NCI-H2081 treated with DMSO at 0.1 percent for 48 hours (cell line): ENCODE measurements at places on chromosomes 13 and 19.
A peak's percentile ranks its signal among the peaks of the same experiment; 100 is the strongest.

DNA sequence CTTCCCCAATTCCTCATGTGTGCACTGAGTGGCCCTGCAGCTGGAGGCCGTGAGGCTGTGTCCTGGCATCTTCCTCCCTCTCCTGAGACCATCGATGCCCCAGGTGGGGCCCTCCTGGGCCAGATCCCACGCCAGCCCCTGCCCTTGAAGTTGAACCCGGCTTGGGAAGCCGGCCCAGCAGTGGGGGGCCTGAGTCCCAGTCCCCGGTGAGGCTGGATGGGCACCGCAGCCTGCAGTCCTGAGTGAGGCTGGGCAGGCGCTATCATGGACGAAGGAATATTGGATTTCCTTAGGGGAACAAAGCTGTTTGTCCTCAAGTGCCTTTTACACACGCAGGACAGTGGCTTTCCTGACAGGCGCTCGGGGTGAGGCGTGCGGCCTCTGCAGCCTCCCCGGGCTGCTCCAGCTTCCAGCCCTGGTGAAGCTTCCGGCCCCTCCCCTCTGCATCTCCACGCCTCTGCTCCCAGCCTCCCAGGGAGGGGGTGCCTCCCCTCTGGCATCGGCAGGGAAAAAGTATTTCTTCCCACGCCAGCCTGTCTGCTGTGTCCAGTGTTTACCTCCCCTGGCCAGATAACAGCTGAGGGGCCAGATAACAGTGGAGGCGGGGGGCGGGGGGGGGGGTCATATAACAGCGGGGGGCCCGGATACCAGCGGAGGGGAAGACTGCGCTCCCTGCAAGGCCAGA is 159.5 kb downstream of the KDM4B start:
- no peak for DNase-seq

- no peak for DNase-seq
Observed at GRCh38 chr13:94711561-94712286, 621 bp downstream of the SOX21 start.

- peak; percentile 50 for DNase-seq
Observed at GRCh38 chr13:46126552-46127357, 21.9 kb upstream of the CPB2 start.

GRCh38 chr19:23437901-23438300 is 42.6 kb upstream of the ZNF91 start:
- no peak for DNase-seq

DNA sequence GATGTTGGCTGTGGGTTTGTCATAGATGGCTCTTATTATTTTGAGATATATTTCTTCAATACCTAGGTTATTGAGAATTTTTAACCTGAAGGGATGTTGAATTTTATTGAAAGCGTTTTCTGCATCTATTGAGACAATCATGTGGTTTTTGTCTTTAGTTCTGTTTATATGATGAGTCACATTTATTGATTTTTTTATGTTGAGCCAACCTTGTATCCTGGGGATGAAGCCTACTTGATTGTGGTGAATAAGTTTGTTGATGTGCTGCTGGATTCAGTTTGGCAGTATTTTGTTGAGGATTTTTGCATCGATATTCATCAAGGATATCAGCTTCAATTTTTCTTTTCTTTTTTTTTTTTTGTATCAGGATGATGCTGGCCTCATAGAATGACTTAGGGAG is 29.4 kb downstream of the NBEA start:
- DNase-seq = no peak

GRCh38 chr19:6724631-6725492 is 4.4 kb upstream of the C3 start:
- no peak for DNase-seq
